ENCODE measurements at places on chromosomes 6 and 20.
A peak's percentile ranks its signal among the peaks of the same experiment; 100 is the strongest.

DNA sequence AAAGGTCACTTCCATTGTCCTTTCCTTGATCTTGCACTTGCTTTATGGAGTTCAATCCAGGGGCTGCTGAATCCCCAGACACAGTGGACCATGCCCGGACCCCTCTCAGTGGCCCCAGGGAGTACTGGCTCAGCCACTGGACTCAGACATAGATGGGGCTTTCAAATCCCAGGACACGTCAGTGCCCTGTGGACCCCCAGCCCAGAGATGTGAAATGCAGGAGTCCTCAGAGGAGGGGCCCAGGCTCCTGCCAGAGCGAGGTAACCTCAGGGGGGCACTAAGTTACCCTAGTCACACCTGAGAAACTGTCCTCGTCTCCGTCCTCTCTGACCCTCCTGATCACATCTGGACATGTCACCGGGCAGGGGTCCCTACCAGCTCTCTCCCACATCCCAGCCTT lies 18.7 kb upstream of the APMAP start:
- DNase-seq: no peak

GRCh38 chr6:30357678-30358540 lies 13.0 kb downstream of the RPP21 start:
- peak; percentile 82 for DNase-seq

DNA sequence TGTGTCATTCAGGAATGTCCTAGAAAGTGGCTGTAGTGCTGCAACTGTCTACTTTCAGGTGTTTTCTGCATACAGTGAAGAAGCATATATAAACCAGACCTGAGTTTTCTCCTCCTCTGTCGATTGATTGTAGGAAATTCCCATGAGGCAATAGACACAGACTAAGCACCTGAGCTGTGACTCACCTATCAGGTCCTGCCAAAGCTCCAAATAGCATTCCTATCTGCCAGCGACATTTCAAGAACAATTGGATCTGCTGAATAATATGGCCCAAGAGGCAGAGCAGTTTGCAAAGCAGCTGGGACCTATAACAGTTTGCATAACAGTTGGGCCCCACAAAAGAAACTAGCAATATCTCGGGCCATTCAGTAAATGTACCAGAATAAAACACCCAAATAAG lies 360.4 kb downstream of the HAO1 start:
- DNase-seq: no peak

DNA sequence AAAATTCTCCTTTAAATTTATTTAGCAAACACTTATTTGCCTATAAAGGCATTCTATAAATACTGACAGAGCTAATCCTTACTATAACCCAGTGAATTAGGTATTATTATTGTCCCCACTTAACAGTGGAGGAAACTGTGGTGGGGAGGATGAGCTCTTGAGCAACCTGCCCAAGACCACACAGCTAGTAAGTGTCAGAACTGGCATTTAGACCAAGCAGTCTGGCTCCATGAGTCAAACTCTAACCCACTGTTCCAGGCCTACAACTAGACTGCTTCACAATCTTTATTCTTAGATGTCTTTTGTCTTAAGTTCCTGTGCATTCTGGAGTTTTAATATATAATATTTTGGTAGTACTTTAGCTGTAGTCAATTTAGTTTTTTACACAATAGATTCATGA lies 530.8 kb downstream of the BCKDHB start:
- peak; percentile 69 for DNase-seq

DNA sequence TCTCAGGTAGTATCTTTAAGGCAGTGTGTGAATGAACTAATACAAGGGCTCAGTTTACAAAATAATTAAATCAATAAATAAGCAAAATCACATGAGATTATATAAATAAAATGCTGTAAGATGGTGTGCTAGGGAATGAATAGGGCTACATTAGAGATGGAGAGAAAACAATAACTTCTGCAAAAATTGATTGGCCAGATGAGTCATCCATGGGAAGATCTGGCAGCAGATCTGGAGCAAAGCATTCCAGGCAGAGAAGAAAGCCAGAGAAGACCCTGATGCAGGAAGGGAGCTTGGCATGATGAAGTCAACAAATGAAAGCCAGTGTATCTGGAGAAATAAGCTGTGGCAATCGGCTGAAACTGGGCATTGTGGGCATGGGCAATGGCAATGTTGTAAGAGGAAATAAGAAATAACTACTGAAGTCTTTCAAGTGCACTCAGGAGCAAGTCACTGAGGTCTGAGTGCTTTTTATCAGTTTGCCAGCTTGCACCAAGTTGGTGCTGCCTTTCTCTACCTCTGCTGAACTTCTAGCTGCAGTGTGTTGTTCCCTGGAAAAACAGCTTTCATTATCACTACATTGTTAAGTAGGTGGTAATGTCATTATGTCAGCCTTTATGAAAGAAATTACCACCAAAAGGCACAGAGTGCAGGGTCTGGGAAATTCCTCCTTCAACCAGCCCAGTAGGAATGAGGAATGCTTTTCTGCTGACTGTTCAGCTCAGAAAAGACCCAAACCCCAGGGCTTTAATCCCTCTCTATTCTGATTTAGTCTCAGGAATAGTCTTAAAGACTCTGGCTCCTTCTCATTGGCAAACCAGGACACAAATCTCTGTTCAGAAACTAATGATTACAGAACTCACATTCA lies 231.6 kb downstream of the HTR1B start:
- no peak for DNase-seq

DNA sequence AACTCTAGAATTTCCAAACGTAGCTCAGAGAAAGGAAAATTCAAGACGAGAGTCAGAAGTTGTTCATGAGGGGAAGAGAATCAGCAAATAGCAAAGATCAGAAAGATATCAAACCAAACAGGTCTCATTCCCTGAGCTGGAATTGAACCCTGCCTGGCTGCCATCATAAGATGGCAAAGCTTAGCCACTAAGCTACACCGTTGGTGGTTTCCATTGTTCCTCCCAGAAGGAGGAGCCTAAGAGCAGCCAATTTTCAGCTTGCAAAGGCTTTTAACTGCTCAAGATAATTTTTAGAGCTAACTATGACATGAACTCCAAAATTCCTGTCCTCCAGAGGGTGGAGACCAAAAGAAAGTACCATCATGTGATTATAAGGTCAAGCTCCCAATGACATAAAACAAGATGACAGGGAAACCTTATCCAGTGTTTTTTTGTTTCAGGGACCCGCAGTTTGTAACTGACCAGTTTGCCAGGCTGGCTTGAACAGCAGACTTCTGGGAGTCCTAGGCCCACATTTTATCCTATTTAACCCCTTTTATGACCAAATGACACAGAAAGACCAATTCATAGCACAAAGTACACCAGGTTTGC lies 55.9 kb downstream of the COL11A2 start:
- no peak for DNase-seq

GRCh38 chr6:93787841-93788240 lies 368.5 kb upstream of the EPHA7 start:
- DNase-seq: peak; percentile 60

DNA sequence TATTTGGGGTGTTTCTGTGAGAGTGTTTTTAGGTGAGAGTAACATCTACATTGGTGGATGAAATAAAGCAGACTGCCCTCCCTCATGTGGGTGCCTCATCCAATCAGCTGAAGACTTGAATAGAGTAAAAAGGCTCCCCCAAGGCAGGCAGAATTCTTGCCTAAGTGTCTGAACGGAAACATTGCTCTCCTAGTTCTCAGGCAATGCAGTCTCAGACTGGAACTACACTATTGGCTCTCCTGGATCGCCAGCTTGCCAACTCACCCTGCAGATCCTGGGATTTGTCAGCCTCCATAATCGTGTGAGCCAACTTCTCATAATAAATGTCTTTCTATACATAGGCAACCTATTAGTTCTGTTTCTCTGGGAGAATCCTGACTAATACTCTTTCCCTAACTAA lies 5.5 kb upstream of the TMEM170B start:
- peak; percentile 6 for DNase-seq

DNA sequence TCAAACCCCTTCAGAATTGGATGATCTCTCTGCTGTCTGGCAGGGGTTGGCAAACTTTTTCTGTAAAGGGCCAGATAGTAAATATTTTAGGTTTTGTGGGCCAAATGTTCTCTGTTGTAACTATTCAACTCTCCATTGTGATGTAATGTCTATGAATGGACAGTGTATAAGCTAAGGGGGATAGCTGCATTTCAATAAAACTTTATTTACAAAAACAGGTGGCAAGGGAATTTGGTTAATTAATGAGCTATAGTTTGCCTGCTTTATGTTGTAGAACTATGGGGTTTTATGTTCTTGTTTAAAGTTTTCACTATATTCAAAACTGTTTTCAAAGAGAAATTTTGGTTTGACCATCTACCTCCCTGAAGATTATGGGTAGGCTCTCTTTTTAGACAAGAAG lies 182.1 kb upstream of the CITED2 start:
- no peak for DNase-seq

GRCh38 chr6:144939921-144940320 lies 654.8 kb downstream of the UTRN start:
- DNase-seq: peak; percentile 62

- DNase-seq: peak; percentile 62
Measured at GRCh38 chr6:138692978-138693909, 80.3 kb upstream of the CCDC28A start.

GRCh38 chr6:161496941-161497340 lies 223.1 kb upstream of the AGPAT4 start:
- no peak for DNase-seq

DNA sequence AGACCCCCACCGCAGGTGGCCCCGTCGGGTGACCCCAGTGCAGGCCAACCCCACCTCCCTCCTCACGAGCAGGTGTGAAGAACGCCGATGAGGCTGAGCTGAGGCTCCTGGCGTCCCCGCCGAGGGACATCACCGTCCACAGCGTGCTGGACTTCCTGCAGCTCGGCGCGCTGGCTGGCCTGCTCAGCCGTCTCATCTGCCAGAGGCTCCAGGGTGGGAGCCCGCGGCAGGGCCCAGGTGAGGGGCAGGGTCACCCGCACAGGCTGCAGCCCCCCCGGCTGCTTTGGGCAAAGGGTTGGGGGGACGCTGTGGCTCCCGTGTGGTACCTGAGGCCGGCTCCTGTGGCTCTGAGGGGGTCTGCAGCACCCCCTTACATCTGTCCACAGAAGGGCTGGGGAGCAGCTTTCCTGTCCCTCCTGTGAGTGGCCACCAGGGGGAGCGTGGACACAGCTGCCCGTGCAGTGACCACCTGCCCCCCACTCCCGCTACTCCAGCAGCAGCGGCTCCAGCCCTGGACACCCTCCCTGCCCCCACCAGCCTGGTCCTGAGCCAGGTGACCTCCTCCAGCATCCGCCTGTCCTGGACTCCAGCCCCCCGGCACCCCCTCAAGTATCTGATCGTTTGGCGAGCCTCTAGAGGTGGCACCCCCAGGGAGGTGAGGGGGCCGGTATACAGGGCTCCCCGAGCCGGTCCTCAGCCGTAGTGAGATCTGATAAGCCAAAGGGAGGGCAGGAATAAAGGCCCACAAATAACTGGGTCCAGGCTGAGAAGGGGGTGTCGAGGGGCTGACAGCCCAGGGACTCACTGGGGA lies 16.5 kb downstream of the COL20A1 start:
- DNase-seq: peak; percentile 63

DNA sequence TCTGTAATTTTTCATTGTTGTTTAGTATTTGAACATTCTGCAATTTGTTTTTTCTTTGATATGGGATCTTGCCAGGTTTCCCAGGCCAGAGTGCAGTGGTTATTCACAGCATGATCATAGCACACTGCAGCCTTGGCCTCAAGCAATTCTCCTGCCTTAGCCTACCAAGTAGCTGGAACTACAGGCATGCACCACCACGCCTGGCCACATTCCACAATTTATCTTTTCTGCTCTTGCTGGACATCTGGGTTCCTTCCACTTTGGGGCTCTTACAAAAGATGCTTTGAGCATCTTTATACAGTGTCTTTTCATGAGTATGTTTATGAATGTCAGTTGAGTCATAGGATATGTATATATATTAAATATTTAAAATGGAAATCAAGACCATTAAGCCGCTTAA lies 42.0 kb downstream of the PGM3 start:
- no peak for DNase-seq

GRCh38 chr20:32446301-32447100 lies 88.4 kb downstream of the ASXL1 start:
- no peak for DNase-seq

DNA sequence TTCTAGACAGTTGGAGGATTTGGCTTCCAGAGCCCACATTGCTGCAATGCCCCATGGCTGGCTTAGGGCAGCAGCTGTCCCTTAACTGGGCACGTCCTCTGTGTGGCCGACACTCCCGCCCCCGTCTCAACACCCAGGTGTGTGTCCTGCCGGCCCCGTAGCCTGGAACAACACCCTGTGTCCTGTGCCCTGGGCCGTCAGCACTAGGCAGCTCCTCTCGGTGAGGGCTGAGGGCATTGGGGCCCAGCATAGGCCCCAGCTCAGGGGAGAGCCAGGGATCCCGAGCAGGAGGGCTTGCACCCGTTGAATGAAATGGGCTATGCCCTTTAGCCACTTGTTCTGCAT lies 121.0 kb downstream of the CDH4 start:
- DNase-seq: no peak

DNA sequence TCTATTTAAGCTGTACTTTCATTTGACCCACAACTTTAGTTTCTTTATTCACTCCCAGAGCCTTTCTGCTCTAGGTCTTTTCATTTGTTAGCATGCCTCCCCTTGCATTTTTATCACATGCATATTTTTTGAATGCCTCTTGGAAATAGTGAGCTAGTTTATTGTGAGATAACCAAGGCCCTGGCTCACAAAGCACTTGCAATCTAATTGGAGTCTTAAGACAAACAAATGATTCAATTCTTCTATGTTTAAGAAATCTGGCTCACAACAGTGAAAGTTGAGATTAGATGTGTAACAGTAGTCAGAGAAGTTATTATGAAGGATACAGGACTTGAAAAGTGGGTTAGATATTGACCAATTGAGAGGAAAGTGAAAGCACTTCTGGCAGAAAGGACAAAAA lies 173.4 kb downstream of the MOXD1 start:
- peak; percentile 69 for DNase-seq

DNA sequence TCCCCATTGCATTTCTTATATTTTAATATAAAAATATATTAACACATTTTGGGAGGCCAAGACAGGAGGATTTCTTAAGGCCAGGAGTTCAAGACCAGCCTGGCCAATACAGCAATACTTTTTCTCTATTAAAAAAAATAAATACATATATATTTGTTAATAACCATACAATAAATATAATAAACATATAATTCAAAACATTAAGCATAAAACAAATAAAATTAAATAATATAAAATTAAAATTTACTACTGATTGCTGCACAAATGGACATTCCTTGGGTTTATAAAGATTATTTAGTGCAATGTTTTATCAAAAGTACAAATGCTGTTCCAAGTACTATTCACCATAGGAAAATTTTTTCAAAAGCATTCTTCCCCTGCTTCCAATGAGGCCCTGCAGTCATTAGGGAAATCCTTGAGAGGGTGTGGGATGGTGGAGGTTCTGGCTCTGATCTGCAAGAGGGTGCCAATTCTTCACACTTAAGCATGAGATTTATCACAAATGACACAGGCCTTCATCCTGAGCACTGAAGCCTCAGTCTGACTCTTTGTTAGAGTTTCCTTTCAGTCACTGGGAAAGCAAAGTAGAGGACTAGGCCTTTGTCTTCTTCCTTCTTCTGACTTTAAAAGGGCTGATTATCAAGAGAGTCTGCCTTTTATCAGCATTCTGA lies 596.7 kb downstream of the EPM2A start:
- DNase-seq: no peak

Measured in GM23248 (cell line).